AG10803 (cell line): ENCODE measurements at places on chromosomes 6 and 20.
A peak's percentile ranks its signal among the peaks of the same experiment; 100 is the strongest.

GRCh38 chr20:37231947-37232630 is 29.5 kb downstream of the GHRH start:
- no peak for DNase-seq

DNA sequence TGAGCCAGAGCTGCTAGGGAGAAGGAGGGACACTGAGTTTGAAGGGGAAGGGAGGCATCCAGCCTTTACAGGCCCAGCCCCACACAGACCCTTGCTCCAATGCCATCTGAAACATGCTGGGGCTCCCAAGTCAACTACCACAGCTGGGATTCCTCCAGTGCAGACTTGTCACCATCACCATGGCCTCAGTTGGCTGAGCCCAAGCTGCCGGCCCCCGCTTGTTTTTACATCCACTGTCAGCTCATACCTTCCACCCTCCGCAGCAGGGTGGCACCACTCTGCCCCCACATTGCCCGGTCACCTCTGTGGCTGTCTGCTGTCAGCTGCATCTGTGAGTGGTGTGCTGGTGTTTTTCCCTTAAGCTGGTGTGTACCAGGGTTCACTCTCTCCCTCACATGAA is 26.1 kb downstream of the GFOD1 start:
- DNase-seq, result no peak

GRCh38 chr6:9332241-9332780 is 897.0 kb upstream of the SLC35B3 start:
- no peak for DNase-seq

GRCh38 chr20:57560554-57561355 is at the start of gene PCK1:
Gene PCK1 (plus strand): TSS chr20:57561110. CDS start chr20:57561412, 302 bp downstream.
- DNase-seq, result no peak

DNA sequence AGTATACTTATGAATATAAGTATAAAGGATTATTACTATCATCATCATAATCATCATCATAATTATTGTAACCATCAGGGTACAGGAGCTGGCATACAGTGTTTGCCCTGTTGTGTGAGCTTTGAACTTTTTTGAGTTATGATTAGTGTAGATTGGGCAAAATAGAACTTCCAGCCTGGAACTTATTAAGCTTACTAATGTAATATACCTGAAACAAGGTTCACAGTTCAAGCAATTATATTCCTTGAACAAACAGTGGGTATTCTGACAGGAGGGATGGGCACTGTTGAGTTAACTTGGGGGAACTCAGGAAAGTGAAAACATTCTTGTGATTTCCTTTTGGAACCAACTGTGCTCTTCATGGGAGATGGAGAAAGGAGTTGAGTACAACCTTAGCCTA is 680.0 kb downstream of the DOK5 start:
- DNase-seq, result no peak

DNA sequence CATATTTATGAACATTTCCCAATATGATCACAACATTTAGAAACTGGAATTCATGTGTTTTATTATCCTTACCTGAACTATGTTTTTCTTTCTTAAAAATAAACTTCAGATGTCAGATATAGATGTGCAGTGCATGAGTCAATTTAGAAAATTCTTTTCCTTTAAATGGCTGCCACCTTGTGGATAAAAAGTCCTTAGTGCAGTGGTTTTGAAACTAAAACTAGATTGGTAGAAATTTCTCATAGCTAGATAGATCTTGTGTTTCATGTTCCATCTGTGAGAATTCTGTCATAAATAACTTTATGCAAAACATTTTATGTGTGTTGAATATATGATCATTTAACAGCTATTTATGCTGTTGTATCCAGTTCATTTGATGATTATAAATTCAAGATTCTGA is 134.9 kb downstream of the KLHL32 start:
- DNase-seq, result peak; percentile 45

GRCh38 chr20:9911519-9911918 is 72.6 kb upstream of the PAK5 start:
- DNase-seq, result no peak

DNA sequence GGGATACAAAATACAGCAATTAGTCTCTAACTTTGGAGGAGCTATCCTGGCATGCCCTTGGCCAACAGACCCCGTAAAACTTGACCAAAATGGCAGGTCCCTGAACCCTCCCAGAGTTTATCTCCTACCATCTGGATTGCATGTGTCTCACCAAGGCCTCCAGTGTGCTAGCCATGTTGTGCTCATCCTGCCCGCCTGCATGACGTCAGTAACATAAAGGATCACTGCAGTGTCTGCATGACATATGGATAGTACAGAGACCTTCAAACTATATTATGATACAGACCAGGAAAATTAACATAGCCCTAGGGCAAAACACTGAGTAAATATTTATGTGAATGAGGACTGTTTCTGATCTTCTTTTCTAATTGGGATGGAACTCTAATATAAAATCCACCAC is 25.3 kb downstream of the CPXM1 start:
- no peak for DNase-seq

DNA sequence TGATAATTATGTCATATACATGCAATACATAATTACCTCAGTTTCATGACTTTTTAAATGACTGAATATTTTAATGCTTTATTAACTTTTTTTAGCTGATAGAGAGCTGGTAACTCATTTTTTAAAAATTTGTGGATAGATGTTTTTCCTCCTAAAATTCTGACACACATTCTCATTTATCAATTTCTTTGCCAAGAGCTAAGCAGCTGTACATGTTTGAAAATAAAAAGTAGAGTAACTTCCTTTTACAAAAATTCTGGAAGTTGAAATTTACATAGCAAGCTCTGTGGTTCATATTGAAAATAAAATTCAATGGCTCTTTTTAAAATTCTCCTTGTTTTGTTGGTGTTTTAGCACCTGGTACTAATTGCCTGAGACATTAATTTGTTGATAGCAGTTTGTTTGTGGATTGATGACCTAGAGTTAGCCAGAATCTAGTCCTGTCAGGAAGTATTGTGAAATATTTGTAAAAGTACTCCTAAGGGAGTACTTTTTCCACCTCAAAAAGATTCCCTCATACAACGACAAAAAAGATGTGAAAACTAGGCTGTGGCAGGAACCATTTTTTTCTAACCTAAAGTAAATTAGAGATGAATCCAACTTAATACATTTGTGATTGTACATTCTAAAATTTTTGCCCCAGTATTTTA is 621.8 kb downstream of the BCKDHB start:
- peak; percentile 36 for DNase-seq

DNA sequence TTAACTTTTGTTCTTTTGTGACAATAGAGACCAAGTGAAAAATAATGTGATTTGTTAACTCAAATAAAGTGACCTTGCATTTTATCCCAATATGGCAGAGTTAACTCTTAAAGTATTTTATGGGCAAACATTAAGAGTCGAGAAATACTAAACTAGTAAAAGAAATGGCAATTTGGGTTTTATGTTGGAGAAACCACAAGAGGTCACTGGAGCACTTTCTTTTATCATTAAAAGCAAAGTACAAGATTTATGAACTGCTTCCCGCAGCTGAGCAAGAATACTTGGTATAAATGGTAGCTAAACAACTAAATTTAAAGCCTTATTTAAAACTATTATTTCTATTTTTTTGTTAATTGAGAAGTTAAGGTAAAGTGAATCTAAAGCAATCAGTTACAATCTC is 33.5 kb upstream of the MCM9 start:
- DNase-seq, result peak; percentile 8

DNA sequence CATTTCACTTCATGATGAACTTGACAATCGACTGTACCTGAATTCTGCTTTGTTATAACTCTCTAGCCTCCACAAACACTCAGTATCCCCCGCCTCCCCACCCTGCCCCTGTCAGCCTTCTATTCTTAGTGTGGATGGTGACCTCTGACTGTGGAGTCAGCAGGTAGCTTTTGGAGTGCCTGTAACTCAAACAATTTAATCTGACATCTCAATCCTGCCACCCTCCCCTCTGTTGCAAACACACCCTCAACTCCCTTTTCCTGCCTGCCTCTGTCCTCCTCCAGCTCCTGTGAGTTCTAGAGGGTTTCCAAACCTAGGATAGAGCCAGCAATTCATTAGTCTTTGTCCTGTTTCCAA is 20.3 kb downstream of the DAAM2 start:
- DNase-seq, result no peak

DNA sequence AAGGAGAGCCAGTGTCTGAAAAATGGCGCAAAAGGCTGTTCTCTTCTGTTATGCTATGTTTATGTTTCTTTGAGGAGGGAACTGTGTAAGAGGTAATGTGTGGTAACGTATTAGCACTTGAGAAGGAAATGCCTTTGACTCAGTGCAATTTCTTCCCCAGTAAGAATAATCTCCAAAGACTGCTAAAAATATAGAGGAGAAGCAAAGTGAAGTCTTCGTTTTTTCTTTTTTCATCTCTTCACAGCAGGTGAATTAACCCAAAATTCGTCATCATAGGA is 47.1 kb upstream of the IFNGR1 start:
- DNase-seq, result no peak

GRCh38 chr6:155317186-155317585 is 2.9 kb upstream of the TFB1M start:
- no peak for DNase-seq

DNA sequence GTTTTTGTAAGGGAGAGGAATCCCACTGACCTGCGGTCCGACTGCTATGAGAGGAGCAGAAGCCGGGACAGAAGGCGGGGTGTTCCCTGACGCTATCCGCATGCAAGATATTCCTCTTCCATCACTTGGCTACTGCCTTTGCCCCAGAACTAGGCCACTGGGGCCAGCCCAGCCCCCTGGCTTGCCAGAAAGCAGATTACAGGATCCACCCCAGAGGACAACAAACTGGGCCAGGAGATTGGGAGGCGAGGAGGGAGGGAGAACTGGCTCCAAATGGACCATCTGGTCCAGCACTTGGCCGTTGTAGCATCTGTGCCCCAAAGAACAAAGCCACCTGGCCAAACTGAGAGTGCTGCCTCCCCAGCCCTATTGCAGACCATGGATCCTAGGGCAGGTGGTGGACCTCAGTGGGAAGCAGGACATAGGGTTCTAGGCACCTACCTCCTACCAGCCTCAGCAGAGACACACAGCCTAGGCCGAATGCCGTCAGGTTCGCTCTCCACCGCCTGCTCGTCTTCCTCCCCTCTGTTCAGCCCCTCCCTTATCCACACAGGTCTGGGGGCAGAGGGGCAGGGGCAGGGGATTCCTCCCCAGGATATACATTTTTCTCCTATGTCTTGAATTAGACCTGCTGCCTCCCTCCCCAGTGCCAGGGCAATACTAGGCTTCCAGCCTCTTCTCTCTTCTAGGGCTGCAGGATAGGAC is 4.0 kb downstream of the MDGA1 start:
- DNase-seq, result no peak

DNA sequence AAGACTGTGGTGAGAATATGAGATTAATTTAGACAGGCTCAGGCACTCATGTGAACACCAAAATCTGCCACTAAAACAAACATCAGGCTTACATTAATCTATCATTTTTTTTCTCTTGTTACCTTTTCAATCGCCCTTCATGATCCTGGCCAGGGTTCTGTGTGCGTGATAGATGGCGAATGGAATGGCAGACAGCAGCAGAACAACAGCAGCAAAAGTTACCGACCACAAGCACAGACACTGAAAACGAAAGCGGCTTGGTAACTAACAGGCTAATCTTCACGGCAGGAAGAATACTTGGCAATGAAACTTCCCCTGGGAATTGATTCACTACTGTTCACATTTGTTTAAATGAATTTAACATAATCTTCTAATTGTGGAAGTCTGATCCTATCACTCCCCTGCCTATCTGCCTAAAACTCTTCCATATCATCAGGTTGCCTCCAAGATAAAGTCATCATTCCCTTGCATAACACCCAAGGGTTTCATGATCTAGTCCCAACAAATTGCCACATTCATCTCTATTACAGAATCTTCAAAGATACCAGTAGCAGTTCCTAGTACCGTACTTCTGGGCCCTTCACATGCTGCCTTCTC is 28.7 kb downstream of the PTPRK start:
- peak; percentile 40 for DNase-seq

DNA sequence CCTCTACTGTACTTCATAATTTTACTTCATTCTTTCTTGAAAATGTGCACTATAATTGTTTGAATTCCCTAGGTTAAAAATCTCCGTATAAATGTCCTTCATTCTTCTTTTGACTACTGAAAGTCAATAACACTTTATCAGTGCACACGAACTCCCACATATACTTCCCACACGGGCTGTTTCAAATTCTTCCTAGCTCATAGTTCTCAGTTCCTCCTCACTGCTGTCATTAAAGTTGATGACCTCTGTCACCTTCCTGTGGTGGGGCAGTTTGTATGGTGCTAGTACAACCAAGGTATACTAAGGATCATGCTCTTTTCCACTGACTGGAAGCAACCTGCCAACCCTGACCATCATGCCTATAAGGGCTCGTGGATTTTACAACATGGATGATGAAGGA is 40.0 kb upstream of the CD2AP start:
- DNase-seq, result no peak

DNA sequence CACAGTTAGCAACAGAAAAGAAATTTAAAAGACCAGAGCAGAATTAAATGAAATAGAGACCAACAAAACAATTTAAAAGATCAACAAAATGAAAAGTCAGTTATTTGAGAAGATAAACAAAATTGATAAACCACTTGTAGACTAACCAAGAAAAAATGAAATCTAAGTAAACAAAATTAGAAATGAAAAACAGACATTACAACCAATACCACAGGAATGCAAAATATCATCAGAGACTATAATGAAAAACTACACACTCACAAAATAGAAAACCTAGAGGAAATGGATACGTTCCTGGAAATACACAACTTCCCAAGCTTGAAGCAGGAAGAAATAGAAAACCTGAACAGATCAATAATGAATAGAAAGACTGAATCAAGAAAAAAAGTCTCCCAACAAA is 97.8 kb downstream of the WDR27 start:
- peak; percentile 28 for DNase-seq

DNA sequence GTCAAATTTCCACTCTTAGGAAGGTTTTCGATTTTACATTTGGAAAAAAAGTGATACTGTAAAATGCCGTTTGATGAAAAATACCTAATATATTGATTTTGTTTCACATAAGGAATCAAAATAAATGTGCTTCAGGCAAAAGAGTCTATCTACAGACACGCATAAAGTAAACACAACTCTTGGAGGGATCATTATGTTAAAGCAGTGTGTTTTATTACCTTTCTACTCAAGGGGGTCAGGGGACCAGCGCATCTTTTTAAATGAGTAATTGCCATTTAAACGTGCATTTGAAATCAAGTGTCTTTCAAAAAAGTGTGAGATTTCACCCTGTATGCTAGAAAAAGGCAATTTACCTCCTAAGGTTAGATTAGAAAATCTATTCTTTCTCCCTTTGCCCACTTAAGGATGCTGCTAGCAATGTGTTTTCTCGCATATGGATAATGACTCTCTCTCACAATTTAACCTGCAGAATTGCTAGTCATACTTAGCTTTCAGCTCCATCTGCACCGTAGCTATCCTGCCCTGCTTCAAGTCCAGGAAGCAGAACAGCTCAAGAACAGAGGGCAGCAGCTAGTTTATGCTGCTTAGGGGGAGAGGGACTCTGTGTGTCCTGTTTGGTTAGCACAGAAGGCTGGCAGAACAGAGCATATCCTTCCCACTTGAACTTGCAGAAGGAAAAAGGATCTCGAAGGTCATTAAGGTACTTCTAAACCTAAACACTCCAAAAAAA is 35.0 kb downstream of the NKAIN2 start:
- DNase-seq, result no peak

DNA sequence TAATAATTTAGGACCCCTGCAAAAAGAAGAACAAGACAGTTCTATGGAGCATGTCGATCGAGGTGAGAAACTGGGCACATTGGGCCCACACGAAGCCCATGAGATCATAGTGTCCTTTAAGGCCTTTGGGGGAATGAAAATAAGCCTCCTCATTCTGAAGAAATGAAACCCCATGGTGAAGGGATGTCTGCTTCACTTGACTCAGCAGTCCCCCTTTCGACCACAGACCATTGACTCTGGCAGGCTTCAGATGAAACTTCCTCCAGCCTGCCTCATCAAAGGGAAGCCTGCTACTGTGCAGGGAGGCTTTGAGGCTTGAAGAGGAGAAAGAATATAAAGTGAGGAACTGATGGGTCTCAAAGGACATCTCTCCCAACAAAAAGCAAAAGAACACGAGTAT is 144.2 kb upstream of the FBXL4 start:
- DNase-seq, result no peak
